Natural killer cell (primary cell): ENCODE measurements at places on chromosomes 11 and 22. TPM values are rescaled to one million over a fixed set of nuclear protein-coding genes. Genes with fewer than 3 reads are reported as not detected.

The MFRP gene
- total RNA-seq, result not detected

The BBOX1 gene
- total RNA-seq, result not detected

The DGAT2 gene
- 0.75 TPM for total RNA-seq

The STIP1 gene
- total RNA-seq, result 80.9 TPM

The CYP2D6 gene
- 3.8 TPM for total RNA-seq

The MAPK8IP1 gene
- 9.7 TPM for total RNA-seq

The PDE3B gene
- 42.3 TPM for total RNA-seq

The MPPED2 gene
- total RNA-seq, result 4.2 TPM

The SNRPD3 gene
- total RNA-seq, result 44.6 TPM

The ISX gene
- total RNA-seq, result not detected

The SIK2 gene
- 8.4 TPM for total RNA-seq

The GGT1 gene
- total RNA-seq, result 11.9 TPM

The CPT1A gene
- 129 TPM for total RNA-seq

The TRIM48 gene
- total RNA-seq, result not detected

The EMSY gene
- total RNA-seq, result 43.8 TPM
